Activated naive CD8-positive, alpha-beta T cell treated with anti-CD3 and anti-CD28 coated beads for 36 hours (primary cell): ENCODE measurements at places on chromosomes 11 and 22. TPM values are rescaled to one million over a fixed set of nuclear protein-coding genes. Genes with fewer than 3 reads are reported as not detected.
A peak's percentile ranks its signal among the peaks of the same experiment; 100 is the strongest.

The MRE11 gene
- total RNA-seq: 41.6 TPM

The SCUBE1 gene
- total RNA-seq: 0.08 TPM

The SIRT3 gene
- 18.6 TPM for total RNA-seq

The MED15 gene
- total RNA-seq: 91.8 TPM

The KRTAP5-9 gene
- total RNA-seq: not detected

The ZP1 gene
- not detected for total RNA-seq

The CEND1 gene
- 1.0 TPM for total RNA-seq

The APOL4 gene
- total RNA-seq: 0.95 TPM

The SAA4 gene
- total RNA-seq: not detected

The OR52E8 gene
- not detected for total RNA-seq

The MS4A12 gene
- total RNA-seq: not detected

DNA sequence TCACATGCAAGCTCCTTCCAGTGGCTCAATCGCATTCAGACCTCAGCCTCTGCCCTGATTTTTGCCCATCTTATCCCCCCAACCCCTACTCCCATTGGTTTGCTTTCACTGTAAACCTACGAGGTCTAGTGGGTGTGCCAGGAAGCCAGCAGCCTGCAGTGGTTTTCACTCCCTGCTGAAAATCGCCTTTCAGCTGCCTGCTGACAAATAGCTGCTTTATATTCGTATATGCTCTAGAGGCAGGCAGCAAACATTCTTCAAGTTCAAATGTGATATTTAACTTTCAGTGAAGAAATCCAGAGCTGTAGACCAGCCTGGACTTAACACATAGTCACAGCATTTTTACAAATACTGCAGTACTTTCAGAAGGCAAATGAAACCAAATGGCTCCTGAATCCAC lies 92.8 kb upstream of the APOA1 start:
- peak; percentile 23 for DNase-seq

DNA sequence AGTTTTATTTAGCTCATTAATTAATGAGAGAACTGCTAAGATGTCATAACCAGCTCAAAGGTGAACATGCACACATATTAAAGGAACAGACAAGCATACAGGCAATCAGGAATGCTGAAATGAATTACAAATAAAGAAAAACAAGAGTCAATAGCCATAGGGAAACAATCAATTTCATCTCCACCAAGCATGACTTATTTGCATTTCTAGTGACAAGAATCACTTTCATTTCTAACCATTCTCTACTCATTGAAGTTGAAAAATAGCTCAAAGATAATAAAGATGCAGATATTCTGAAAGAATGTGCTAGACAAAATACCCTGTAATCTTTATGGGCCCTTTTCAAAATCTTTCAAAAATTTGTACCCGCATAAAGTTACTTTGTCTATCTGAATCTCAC lies 23.2 kb downstream of the ISX start:
- no peak for DNase-seq

GRCh38 chr22:34960005-34960404 lies 106.0 kb upstream of the ISX start:
- no peak for DNase-seq

DNA sequence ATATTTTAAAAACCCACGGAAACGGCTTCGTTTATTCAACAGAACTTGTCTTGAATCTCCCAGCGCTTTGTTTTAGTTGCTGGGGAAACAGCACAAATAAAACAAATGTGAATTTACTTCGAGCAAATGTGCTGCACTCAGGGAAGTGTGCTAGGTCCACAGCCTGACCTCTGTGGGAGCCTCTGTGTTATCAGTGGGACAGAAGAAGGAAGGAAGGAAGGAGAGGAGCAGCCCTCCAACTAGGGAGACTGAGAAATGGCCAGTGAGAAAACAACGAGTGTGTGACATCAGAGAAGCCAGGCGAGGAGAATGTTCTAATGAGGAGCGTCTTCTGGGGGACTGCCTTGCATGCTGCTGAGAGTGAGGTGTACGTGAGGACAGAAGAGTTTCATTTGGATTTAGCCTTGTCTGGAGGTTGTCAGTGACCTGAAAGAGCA lies 42.7 kb downstream of the PPP6R3 start:
- DNase-seq: no peak

GRCh38 chr11:62142921-62143320 lies 19.1 kb downstream of the INCENP start:
- DNase-seq: no peak

DNA sequence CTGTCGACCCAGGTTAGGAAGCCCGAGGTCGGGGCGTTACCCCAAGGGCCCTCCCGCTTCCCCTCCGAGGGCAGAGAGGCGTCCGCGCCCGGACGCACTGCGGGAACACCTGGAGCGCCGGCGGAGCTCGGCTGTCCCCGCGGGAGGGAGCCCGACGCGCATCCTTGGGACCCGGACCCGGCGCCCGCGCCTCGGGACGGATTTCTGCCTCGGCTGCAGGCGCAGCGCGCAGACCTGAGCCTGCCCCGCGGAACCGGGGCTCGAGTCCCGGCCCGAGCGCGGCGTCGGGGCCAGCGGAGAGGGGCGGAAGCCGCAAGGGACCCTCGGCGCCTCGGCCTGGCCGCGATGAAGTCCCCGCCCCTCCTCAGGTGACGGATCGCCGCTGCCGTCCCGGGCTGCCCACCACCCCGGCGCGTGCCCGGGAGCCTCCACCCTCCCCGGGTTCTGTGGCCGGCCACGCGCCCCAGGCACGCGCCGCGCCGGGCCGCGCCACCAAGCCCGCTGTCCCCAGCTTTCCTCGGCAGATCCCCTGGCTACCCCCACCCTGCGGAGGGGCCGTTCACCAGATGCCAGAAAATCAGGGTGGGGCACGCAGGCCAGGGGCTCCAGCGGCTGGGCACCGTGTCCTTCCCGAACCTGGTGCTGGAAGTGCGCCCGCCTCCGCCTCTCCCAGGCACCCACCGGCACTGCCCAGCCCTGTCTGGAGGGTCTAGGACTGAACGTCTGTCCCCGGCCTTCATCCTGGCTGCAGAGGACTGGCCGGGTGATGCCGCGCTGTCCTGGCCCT lies 410 bp downstream of the GLB1L3 start:
- DNase-seq: no peak

- DNase-seq: peak; percentile 34
Measured at GRCh38 chr11:45930031-45930794, 7.8 kb downstream of the LARGE2 start.

DNA sequence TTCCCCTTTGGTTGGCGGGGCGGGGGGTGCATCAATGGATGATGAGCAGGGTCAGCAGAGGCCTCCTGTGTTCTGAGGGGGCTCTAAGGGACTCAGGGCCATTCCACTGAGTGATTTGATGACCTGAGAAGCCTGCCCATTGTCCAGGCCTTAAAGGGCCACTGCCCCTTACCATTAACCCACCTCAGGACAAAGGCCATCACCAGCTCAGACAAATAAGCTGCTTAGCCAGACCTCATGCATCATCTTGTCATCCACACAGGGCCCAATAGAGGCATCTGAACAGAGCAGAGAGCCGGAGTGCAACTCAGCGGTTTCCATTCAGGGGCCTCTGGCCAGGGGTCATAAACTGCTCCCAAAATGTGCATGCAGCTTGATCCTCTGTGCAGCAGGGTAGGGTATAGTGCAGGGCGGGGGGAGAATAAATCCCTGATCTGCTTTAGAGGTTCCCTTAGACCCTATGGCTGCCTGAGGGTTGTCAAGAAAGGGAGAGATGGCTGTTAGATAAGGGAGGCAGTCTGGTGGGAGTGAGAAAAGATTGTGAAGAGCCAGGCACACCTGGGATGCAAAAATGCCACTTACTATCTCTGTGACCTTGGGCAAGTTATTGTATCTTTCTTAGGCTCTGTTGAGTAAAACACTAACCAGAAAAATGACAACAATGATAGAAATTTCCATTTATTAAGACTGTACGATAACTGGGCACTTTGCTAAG lies 375.5 kb upstream of the NARS2 start:
- no peak for DNase-seq

DNA sequence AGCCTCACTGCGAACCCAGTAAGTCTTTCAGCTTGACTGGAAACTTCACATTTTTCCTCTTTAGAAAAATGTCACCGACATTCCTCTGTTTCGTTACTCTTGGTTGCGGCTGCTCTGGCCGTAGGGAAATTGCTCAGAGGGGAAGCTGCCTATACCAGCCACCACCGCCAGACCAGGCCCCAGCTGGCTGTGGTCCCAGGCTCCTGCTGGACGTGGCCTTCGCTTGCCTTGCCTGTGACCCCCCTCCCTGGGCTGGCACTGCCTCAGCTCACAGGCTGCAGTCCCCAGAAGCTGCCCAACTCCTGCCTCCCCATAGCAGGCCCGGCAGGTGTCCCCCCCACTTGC lies 197.8 kb downstream of the MN1 start:
- DNase-seq: no peak

GRCh38 chr11:70398834-70399680 lies 728 bp downstream of the CTTN start:
- peak; percentile 19 for DNase-seq

DNA sequence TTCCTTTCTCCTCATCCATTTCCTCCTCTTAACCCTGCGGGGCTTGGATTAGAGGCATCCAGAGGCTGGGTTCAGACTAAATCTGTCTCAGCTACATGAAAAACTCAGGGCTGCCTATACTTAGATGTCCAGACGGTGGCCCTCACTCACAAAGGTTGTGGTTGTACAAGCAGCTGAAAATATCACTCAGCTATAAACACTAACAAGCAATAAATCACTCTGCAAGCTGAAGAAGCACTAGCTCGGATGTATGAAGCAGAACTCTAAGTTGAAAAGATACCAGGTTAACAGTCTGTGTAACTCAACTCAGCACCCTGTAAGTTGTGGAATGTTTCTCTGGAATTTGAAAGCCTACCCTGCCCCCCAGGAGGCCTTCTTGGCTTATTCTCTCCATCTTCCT lies 82.9 kb downstream of the EXT2 start:
- no peak for DNase-seq

- DNase-seq: no peak
Measured at GRCh38 chr11:95922099-95922498, 1.8 kb downstream of the MTMR2 start.

DNA sequence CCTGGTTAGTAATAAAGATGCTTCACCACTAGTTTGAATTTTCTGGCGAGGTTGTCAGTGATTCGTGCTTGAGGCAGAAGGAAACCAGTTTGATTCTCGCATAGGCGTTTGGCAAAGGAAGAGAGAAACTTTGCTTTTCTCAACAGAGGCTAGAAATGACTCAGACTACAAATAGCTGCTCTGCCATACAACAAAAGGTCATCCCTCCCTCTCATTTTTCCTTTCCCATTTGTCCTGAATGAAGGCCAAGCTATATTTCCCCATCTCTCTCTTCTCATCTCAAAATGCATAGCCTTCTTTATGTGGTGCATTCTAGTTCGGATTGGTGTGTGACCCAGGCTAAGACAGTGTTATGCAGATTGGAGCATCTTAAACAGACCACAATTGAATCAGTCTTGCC lies 741.4 kb downstream of the NTM start:
- no peak for DNase-seq

DNA sequence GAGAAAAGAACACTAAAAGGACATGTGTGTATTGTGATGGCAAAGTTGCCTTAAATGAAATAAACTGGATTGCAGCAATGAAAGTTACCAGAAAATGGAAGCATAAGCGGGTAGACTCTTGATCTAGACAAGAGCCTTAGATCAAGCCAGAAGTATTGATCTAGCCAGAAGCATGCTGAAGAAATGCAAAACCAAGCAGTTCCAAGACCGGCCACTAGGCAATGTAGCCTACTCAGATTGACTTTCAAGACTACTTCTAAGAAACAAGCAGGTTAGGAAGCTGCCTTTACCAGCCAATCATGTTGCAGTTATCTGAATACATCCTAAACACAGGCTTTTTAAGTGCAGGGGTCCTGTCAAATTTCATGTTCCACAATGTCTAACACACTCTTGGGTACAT lies 54.6 kb downstream of the KCNA4 start:
- no peak for DNase-seq

GRCh38 chr22:28268850-28269249 lies 349.8 kb upstream of the PITPNB start:
- DNase-seq: no peak

- DNase-seq: no peak
Measured at GRCh38 chr22:21451545-21452520, 15.4 kb upstream of the TMEM191C start.

DNA sequence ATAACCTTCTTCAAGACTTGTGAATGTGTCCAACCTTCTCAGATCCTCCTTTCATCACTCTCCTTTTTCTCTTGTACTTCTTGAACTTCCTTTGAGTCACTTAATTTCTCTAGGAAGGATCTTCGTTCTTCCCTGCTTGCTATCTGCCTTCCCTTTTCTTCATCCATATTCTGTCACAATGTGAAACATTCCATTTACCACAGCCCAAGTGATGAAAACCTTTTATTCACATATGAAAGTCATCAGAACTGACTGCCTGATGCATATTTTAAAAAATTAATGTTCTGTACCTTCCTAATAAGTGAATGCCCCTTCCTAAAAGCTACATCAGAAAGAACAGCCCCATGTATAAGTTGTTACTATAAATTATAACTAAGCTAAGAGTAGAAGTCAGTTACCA lies 520.4 kb upstream of the LUZP2 start:
- DNase-seq: no peak

- DNase-seq: no peak
Measured at GRCh38 chr22:35054064-35054463, 11.9 kb upstream of the ISX start.

GRCh38 chr11:61814247-61814957 lies 2.4 kb downstream of the FADS1 start:
- DNase-seq: no peak

GRCh38 chr11:96014217-96014616 lies 90.3 kb upstream of the MTMR2 start:
- peak; percentile 39 for DNase-seq

GRCh38 chr11:70731271-70732022 lies 333.1 kb downstream of the CTTN start:
- no peak for DNase-seq

DNA sequence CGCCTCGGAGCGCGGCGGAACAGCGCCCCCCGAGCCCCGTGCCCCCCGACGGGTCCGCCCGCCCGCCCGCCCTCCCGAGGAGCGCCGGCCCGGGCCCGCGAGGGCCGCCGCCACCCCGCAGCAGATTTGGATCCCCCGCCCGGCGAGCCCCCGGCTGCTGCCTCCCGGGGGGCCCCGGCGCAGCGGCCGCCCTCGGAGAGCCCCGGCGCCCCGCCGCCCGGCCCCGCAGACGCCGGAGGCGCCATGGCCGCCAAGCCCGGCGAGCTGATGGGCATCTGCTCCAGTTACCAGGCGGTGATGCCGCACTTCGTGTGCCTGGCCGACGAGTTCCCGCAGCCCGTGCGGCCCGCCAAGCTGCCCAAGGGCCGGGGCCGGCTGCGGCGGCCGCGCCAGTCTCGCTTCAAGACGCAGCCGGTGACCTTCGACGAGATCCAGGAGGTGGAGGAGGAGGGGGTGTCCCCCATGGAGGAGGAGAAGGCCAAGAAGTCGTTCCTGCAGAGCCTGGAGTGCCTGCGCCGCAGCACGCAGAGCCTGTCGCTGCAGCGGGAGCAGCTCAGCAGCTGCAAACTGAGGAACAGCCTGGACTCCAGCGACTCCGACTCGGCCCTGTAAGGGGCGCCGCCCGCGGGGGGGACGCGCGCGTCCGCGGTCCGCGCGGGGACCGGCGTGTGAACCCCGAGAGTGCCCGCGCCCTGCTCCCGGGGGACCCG lies 380 bp downstream of the C11orf96 start:
- peak; percentile 21 for DNase-seq

- DNase-seq: peak; percentile 81
Measured at GRCh38 chr11:47216121-47216798, 1.5 kb downstream of the DDB2 start.

GRCh38 chr22:49541693-49542230 lies 285.9 kb downstream of the BRD1 start:
- DNase-seq: no peak
